ENCODE measurements at places on chromosomes 7 and 10. TPM values are rescaled to one million over a fixed set of nuclear protein-coding genes. Genes with fewer than 3 reads are reported as not detected.

DNA sequence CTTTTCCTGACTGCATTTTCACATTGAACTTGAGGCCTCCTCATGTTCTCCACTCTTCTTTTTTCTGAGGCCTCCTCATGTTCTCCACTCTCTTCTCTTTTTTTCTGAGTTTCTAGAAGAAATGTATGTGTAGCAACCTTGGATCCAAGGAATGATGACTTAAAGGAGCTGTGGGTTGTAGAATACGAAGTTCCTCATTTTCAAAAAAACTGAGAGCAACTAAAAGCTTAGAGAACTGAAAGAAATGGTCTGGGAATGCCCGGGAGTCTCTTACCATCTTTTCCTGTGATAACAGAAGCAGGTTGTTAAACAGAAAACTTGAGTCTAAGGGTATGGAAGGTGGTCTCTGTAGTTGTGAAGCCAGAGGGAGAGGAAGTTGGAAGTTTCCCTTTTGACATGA, 32.8 kb downstream of the MRPS33 start:
- no peak for DNase-seq
- H3K36me3 ChIP-seq: no peaks in the 10 kb centered on the region
- H3K27ac ChIP-seq: no peak overlapping the region
- H3K27me3 ChIP-seq: no peaks in the 10 kb centered on the region

DNA sequence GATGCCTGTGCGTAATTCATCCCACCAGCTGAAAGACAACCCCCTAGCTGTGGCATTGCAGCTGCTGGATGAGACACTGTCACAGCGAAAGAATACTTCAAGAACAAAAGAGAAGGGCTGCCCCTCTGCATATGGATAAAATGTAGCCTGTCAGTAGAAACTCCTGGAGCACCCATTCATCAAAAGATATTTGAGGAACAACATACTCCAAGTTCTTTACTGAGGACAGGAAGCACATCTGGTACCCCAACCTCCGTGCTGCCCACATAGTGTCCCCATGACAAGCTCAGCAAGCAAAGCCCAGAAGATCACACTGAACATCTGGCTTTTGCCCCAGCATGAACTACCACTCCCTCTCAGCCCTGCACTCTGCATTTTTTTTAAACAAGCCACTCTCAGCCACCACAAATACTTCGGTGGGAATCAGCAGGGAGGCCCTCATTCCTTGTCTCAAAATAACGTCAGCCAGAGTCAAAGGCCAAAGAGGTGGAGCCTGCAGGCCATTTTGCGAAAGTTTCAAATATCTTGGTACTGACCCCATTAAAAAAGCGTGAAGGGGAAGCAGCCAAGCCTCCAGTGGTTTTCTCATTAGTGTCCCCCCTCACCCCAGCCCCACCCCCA, 1.7 kb downstream of the CREB3L2 start:
- H3K4me1 ChIP-seq: peaks cover 16% of the 10 kb centered on the region
- DNase-seq: peak; percentile 48
- H3K4me3 ChIP-seq: peak overlapping the region; percentile 95
- no peaks in the 10 kb centered on the region for H3K27me3 ChIP-seq
- peak overlapping the region; percentile 29 for H3K27ac ChIP-seq
- H3K36me3 ChIP-seq: no peaks in the 10 kb centered on the region

DNA sequence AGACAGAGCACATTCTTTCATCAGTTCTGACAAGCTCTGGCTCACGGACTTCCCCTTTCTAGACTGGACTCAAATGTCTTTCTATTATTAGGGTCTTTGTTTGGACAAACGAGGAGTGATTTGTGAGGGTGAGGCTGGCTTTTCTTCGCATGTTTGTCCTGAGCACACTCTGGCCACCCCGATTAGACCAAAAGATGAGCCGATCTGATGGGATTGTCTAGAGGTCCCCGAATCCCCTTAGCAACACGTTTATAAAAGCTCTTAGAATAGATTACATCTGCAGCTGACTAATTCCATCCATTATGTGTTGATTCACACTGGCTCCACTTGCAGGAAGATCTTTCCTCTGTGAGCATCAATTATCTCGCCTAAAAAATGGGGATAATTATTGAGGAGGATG, 675.4 kb upstream of the AUTS2 start:
- H3K4me1 ChIP-seq: no peaks in the 10 kb centered on the region
- no peak overlapping the region for H3K4me3 ChIP-seq
- no peaks in the 10 kb centered on the region for H3K36me3 ChIP-seq
- no peaks in the 10 kb centered on the region for H3K27me3 ChIP-seq
- no peak overlapping the region for H3K27ac ChIP-seq

DNA sequence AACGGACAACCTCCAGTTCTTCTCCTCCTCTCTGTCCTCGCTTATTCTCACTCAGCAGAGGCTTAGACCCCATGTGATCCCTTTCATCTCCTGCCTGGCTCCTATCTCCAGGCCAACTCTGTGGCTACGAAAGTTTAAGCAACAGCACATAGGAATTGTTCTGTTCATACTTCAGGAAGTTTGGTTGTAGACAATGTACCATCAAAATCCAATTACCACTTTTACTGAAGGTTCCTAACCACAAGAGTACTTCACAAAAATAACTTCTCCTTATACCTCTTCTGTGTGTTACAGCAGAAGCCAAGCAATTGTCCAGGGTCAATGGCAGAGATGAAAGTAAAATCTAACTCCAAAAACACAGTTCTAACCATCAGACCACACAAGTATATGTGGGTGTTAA, 80.0 kb downstream of the SLC25A13 start:
- no peak overlapping the region for H3K27ac ChIP-seq
- DNase-seq: no peak
- H3K36me3 ChIP-seq: no peaks in the 10 kb centered on the region
- peaks cover 27% of the 10 kb centered on the region for H3K4me1 ChIP-seq

DNA sequence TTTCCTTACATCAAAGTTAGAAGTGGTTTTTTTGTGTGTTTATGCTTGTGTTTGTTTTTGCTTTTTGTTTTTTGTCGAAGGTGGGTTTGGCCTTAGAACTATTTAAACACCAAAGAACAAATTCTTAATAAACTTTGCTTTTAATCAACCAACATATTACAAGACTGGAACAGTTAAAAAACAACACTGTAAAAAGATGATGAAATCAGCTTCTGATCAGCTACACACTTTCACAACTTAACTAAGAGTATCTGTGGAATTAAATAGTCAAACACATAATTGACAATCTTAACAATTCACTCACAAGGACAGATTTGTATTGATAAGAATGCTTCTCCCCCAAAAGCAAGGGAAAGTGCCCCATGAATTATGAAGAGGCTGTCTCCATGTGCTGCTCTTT, 58.8 kb downstream of the MRPL32 start:
- H3K27ac ChIP-seq: no peak overlapping the region
- DNase-seq: no peak
- H3K4me3 ChIP-seq: no peak overlapping the region
- no peaks in the 10 kb centered on the region for H3K27me3 ChIP-seq
- no peaks in the 10 kb centered on the region for H3K36me3 ChIP-seq

GRCh38 chr7:135712182-135712782, 15.7 kb downstream of the SLC13A4 start:
- H3K36me3 ChIP-seq: no peaks in the 10 kb centered on the region
- DNase-seq: no peak
- H3K27me3 ChIP-seq: no peaks in the 10 kb centered on the region
- H3K4me3 ChIP-seq: no peak overlapping the region
- H3K27ac ChIP-seq: no peak overlapping the region

- DNase-seq: no peak
- no peak overlapping the region for H3K27ac ChIP-seq
- no peaks in the 10 kb centered on the region for H3K27me3 ChIP-seq
Observed at GRCh38 chr7:142024547-142024946, 28.9 kb downstream of the MGAM start.

DNA sequence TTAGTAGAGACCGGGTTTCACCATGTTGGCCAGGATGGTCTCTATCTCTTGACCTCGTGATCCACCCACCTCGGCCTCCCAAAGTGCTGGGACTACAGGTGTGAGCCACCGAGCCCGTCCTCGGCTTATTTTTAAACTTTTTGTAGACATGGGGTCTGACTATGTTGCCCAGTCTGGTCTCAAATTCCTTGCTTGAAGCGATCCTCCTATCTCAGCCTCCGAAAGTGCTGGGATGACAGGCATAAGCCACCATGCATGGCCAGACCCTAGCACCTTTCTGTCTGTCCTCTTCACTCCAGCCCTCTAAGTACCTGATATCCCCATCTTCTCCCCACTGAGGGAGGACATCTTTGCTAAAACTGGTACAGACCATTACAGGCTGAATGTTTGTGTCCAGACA, 41.4 kb downstream of the TMEM130 start:
- DNase-seq: no peak
- H3K27me3 ChIP-seq: no peaks in the 10 kb centered on the region
- no peaks in the 10 kb centered on the region for H3K4me1 ChIP-seq
- no peak overlapping the region for H3K4me3 ChIP-seq

- no peaks in the 10 kb centered on the region for H3K36me3 ChIP-seq
- H3K4me3 ChIP-seq: no peak overlapping the region
- no peak for DNase-seq
- H3K4me1 ChIP-seq: no peaks in the 10 kb centered on the region
Observed at GRCh38 chr7:28939844-28940544, 18.1 kb downstream of the TRIL start.

DNA sequence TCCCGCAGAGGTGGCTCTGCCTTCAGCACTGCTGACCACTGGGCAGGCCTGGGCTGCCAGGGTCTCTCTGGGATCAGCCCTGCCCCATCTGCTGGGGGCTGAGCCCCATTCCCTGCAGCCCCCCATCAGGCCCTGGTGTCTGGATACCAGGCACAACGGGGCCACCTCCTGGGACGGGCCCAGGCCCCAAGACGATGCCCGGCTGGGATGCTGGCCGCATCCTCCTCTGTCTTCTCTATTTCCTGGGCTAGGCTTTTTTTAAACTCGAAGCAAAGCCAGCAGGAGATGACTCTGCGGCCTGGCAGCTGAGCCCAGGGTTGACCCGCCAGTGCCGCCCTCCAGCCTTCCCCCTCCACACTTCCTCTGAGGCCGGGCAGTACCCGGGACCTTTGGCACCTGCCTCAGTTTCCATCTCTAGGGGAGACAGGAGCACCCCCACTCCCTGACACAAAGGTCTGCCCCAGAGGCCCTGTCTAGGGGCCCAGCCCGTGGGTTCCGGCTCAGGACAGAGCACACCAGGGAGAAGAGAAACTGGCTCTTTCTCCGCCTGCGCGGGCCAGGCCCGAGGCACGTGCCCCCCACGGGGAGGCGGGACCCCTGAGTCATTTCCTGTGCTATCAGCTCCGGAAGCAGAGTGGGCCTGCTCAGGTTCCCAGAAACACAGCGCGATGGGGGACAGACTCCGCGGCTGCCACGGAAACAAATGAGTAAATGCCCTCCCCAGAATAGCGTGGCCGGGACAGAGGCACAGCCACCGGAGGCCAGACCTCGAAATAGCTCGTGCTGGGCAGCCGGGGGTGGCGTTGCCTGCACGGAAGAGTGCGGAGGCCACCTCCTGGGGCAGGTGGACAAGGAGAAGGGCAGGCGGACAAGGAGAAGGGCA, 84.6 kb upstream of the PDGFA start:
- H3K4me1 ChIP-seq: peaks cover 4% of the 10 kb centered on the region
- H3K27me3 ChIP-seq: no peaks in the 10 kb centered on the region
- DNase-seq: peak; percentile 86

DNA sequence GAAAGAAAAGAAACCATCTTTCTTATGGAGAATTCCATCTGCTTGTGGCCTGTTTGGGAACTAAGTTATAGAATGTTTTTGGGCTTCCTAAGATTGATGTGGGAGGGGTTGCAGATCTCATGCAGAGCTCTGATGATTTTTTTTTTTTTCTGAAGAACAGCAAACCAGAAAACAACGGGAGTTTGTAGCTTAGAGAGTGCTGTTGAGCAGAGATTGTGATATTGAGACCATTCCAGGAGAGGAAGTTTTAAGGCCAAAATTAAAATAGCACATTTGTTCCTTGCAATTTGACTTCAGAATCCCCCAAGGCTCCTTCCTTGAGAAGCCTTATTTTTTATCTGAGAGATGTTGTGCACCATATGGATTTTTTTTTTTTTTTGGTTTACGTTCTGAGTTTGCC, 159.5 kb upstream of the NRP1 start:
- H3K4me3 ChIP-seq: no peak overlapping the region
- H3K36me3 ChIP-seq: no peaks in the 10 kb centered on the region
- no peaks in the 10 kb centered on the region for H3K27me3 ChIP-seq
- no peak overlapping the region for H3K27ac ChIP-seq
- no peak for DNase-seq
- H3K4me1 ChIP-seq: no peaks in the 10 kb centered on the region

GRCh38 chr10:116815641-116816415, 33.5 kb upstream of the ENO4 start:
- no peaks in the 10 kb centered on the region for H3K4me1 ChIP-seq
- DNase-seq: no peak
- H3K27ac ChIP-seq: no peak overlapping the region
- no peaks in the 10 kb centered on the region for H3K27me3 ChIP-seq
- H3K36me3 ChIP-seq: no peaks in the 10 kb centered on the region

DNA sequence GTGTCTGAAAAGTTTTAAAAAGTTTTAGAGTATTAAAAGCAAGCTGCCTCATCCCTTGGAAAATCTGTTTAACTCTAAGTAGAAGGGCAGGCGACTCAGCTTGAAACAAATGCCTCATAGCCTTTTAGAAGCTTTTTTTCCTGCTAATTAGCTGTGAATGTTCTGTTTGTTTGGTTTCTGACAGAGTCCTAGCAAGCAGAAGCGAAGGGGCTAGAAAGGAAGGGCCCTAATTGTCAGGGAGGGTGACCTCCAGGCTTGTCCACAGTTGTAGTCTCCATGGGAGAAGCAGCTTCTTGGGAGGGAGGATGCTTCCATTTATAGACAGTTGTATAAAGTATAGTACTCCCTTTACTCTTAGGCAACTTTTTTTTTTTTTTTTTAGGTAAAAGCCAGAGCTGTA, 90.9 kb downstream of the DNAJC1 start:
- no peak overlapping the region for H3K27ac ChIP-seq
- H3K27me3 ChIP-seq: no peaks in the 10 kb centered on the region
- H3K36me3 ChIP-seq: no peaks in the 10 kb centered on the region
- no peaks in the 10 kb centered on the region for H3K4me1 ChIP-seq
- no peak overlapping the region for H3K4me3 ChIP-seq
- DNase-seq: no peak

GRCh38 chr7:135409845-135410542, 99.9 kb downstream of the CNOT4 start:
- DNase-seq: no peak
- H3K27me3 ChIP-seq: no peaks in the 10 kb centered on the region
- H3K27ac ChIP-seq: no peak overlapping the region
- H3K4me3 ChIP-seq: no peak overlapping the region

GRCh38 chr7:76149847-76150691, 51.6 kb upstream of the SRRM3 start:
- peak overlapping the region; percentile 19 for H3K4me3 ChIP-seq
- no peaks in the 10 kb centered on the region for H3K27me3 ChIP-seq

GRCh38 chr7:155374276-155375252, 76.9 kb downstream of the INSIG1 start:
- no peak overlapping the region for H3K4me3 ChIP-seq
- no peaks in the 10 kb centered on the region for H3K36me3 ChIP-seq
- no peak for DNase-seq
- H3K27me3 ChIP-seq: peaks cover 40% of the 10 kb centered on the region
- no peak overlapping the region for H3K27ac ChIP-seq
- peaks cover 40% of the 10 kb centered on the region for H3K4me1 ChIP-seq

The TMEM270 gene
- total RNA-seq: not detected

The BEND7 gene
- 17.0 TPM for total RNA-seq

The ATP6V0A4 gene
- not detected for total RNA-seq

The CPN1 gene
- total RNA-seq: 47.9 TPM

The DIP2C gene
- total RNA-seq: 8.0 TPM

The ERVW-1 gene
- not detected for total RNA-seq

The SNX10 gene
- 26.4 TPM for total RNA-seq

The CPA5 gene
- total RNA-seq: not detected

The TRIM73 gene
- 3.3 TPM for total RNA-seq

The IDI2 gene
- total RNA-seq: not detected

The CPA4 gene
- total RNA-seq: not detected

All from right lobe of liver (tissue), 6 donors.